Keratinocyte (primary cell): ENCODE measurements at places on chromosomes 13 and 19. TPM values are rescaled to one million over a fixed set of nuclear protein-coding genes. Genes with fewer than 3 reads are reported as not detected.

Gene OR7C1
- 0.03 to 0.09 TPM (median 0.06 TPM) in 3 replicates for polyA plus RNA-seq

Gene ZNF665
- polyA plus RNA-seq = 2.2 to 4.3 TPM (median 2.7 TPM) in 3 replicates

Gene TRIP10
- polyA plus RNA-seq = 34.8 to 43.8 TPM (median 36.2 TPM) in 3 replicates

Gene HCST
- polyA plus RNA-seq = 0.19 to 0.30 TPM (median 0.25 TPM) in 3 replicates

- no peak for DNase-seq
Measured at GRCh38 chr19:7527516-7528191, 5.2 kb downstream of the MCOLN1 start.
